ENCODE measurements at places on chromosomes 7 and 10.

- no peak for DNase-seq
Measured at GRCh38 chr7:148698007-148698396, 701 bp upstream of the CUL1 start.

- DNase-seq = no peak
Measured at GRCh38 chr10:69343905-69344304, 65.6 kb downstream of the HK1 start.

DNA sequence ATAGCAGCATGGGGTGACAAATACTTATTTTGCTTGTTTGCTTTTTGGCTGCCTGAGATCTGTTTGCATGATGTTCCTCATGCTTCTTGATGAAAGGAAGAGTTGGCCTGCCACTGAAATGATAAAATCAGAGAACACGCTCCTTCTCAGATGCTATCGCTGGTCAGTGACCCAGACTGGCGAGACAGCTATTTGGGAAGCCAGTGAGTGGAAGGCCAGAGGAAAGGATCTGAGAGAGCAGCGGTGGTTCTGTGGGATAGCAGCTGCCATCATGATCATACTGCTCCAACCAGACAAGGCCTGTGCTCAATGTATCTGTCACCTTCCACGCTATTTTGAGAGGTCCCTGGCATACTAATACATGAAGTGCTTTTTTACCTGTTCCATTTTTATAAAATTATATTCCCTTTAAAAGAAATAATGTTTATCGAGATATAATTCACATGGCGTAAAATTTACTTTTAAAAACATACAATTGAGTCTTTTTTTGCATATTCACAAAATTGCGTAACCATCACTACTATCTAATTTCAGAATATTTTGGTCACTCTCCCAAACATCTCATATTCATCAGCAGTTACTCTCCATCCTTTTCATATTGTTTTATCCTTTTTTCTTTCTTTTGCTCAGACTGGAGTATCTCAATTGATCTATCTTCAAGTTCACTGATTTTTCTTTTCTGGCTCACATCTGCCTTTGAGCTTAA is 695.1 kb downstream of the TNS3 start:
- no peak for DNase-seq

DNA sequence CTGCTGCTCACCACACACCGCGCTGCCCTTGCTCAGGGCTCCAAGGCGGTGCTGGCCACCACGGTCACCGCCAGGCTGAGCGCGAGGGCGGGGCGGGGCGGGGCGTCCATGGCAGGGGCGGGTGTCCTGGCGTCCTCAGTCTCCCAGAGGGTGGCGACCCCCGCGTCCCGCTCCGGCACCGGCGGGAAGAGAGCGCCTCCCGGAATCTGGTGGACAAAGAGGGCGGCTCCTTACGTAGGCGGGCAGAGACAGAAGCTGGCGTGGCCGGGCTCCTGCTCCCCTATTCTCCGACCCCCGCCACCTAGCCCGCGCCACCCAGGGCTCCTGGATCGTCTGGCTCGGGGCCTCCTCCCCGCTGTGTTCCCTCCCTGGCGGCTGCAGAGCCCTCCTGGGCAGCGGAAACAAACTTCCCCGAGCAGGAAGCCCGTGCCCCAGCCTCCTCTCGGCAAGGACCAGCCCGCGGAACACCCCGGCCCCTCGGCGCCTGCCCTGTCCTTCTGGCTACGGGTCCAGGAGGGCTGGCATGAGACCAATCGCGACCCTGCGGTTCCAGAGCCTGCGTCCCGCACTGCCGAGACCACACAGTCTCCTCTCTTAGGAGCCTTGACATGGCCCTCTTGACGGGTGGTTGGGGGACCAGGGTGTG is 133.8 kb upstream of the ZNF92 start:
- DNase-seq = no peak

DNA sequence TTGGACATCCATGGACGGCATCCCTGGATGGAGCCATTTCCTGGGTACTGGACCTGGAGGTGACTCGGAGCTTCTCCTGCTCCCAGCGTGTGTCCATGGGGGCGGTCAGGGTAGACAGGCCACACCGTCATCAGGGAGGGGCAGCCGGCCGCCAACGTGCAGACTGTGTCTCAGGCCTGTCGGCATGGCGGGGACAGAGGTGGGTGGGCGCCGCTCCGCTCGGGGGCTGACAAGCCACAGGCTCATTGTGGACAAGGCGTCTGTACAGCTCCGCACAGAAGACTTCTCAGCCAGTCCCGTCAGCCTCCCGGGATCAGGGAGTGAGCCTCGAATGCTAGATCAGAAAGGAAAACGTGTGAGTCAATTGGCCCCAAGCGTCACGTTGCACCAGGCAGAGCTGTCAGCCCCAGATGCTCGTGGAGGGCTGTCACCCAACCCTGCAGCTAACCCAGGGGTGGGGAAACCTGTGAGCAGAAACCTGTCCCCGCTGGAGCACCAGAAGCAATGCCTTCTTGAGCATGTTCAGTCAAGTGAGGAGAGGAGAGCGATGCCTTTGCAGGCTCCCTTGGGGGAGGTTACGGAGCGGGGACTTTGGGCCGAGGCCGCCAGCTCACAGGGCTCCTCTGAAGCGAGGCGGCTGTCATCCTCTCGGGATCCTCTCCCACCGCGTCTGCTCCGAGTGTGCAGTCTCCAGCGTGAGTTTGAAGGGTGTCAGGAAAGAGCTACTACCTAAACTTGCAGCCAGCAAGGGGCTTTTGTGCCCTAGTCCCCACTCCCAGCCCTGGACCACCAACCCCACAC is 16.0 kb upstream of the DPYSL4 start:
- DNase-seq = no peak
